Naive thymus-derived CD8-positive, alpha-beta T cell (primary cell): ENCODE measurements at places on chromosomes 12 and 14. TPM values are rescaled to one million over a fixed set of nuclear protein-coding genes. Genes with fewer than 3 reads are reported as not detected.

- H3K27me3 ChIP-seq, result no peaks in the 10 kb centered on the region
- no peak overlapping the region for H3K27ac ChIP-seq
- no peaks in the 10 kb centered on the region for H3K4me1 ChIP-seq
- DNase-seq, result no peak
- no peaks in the 10 kb centered on the region for H3K36me3 ChIP-seq
- H3K4me3 ChIP-seq, result no peak overlapping the region
Measured at GRCh38 chr12:20028033-20028432, 340.3 kb upstream of the PDE3A start.

DNA sequence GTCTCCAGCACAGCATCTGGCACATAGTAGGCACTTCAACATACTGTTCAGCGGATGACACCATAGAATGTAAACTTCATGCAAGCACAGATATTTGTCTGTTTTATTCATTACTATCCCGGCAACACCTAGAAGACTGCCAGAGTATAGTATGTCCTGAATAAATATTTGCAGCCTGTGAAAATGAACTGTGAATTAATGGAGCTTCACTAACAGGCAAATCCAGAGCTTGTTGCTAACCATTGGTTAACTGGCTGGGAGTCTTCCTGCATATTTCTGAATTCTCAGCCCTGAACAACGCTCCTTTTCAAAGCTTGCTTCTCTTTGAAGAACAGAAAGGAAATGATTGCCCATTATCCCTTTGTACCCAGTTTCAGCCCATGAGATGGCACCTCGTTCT lies 243.3 kb upstream of the CRY1 start:
- no peaks in the 10 kb centered on the region for H3K36me3 ChIP-seq
- H3K4me1 ChIP-seq, result peaks cover 58% of the 10 kb centered on the region
- H3K27ac ChIP-seq, result no peak overlapping the region
- no peak overlapping the region for H3K4me3 ChIP-seq
- DNase-seq, result no peak
- no peaks in the 10 kb centered on the region for H3K27me3 ChIP-seq

GRCh38 chr12:132866251-132866828 lies 21.1 kb downstream of the CHFR start:
- H3K36me3 ChIP-seq, result peaks cover 62% of the 10 kb centered on the region
- H3K27ac ChIP-seq, result peak overlapping the region; percentile 96
- H3K4me3 ChIP-seq, result peak overlapping the region; percentile 65
- peaks cover 39% of the 10 kb centered on the region for H3K4me1 ChIP-seq
- DNase-seq, result no peak

DNA sequence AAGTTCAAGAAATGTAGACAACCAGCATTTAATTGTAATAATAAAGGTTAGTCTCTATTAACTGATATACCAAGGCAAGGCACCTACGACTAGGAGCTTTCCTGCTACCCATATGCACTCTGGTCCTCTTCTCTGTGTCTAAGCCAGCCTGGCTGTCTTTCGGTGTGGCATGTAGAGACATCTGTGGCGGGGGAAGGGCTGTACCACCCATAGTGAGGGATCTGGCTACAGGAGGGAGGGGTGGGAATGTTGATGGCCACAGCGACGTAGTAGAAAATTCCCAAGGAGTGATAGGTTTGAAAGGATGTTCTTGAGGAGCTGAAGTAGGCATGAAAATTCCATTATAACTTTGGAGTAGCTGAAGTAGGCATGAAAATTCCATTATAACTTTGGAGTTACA lies 344.2 kb downstream of the ATP23 start:
- no peak for DNase-seq
- no peaks in the 10 kb centered on the region for H3K36me3 ChIP-seq
- no peaks in the 10 kb centered on the region for H3K4me1 ChIP-seq

SMCO2 gene
- total RNA-seq, result not detected

- H3K27me3 ChIP-seq, result no peaks in the 10 kb centered on the region
- H3K36me3 ChIP-seq, result no peaks in the 10 kb centered on the region
- DNase-seq, result no peak
- no peak overlapping the region for H3K27ac ChIP-seq
Measured at GRCh38 chr12:120933786-120934185, 29.6 kb upstream of the SPPL3 start.

LRRC10 gene
- total RNA-seq, result not detected

WNT5B gene
- total RNA-seq, result not detected

- H3K36me3 ChIP-seq, result no peaks in the 10 kb centered on the region
- H3K27ac ChIP-seq, result no peak overlapping the region
- peaks cover 19% of the 10 kb centered on the region for H3K4me1 ChIP-seq
- DNase-seq, result no peak
Measured at GRCh38 chr14:75341620-75342019, 63.0 kb downstream of the FOS start.

GZMB gene
- 0.41 TPM for total RNA-seq

DNA sequence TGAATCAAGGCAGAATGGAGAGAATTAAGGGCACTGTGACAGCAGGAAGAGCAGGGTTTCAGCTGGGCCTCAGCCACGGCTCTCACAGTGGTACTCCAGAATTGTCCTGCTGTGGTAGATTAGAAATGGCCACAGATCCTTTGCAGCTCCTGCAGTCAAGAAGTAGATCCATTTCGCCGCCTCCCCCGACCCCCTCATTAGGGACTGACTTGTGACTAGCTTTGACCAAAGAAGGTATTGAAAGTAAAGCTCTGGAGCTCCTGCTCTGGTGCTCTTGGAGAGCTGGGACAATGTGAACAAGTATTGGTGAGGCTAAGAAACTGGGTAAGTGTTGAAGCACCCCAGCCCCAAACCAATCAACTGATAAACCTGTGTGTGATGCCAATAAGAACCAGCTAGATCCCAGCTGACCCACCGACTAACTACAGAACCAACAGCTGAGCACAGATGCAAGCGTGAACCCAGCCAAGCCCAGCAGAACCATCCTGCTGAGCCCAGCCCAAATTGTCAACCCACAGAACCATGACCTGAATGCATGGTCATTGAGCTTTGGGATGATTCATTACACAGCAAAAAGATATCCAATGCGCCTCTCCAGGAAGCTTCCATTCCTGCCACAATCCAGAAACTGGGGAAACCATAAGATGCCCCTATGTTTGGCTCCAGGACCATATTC lies 50.7 kb downstream of the JAG2 start:
- H3K4me1 ChIP-seq, result no peaks in the 10 kb centered on the region
- no peaks in the 10 kb centered on the region for H3K36me3 ChIP-seq
- no peak overlapping the region for H3K4me3 ChIP-seq
- peaks cover 18% of the 10 kb centered on the region for H3K27me3 ChIP-seq
